ENCODE measurements at places on chromosomes 7 and 10.

DNA sequence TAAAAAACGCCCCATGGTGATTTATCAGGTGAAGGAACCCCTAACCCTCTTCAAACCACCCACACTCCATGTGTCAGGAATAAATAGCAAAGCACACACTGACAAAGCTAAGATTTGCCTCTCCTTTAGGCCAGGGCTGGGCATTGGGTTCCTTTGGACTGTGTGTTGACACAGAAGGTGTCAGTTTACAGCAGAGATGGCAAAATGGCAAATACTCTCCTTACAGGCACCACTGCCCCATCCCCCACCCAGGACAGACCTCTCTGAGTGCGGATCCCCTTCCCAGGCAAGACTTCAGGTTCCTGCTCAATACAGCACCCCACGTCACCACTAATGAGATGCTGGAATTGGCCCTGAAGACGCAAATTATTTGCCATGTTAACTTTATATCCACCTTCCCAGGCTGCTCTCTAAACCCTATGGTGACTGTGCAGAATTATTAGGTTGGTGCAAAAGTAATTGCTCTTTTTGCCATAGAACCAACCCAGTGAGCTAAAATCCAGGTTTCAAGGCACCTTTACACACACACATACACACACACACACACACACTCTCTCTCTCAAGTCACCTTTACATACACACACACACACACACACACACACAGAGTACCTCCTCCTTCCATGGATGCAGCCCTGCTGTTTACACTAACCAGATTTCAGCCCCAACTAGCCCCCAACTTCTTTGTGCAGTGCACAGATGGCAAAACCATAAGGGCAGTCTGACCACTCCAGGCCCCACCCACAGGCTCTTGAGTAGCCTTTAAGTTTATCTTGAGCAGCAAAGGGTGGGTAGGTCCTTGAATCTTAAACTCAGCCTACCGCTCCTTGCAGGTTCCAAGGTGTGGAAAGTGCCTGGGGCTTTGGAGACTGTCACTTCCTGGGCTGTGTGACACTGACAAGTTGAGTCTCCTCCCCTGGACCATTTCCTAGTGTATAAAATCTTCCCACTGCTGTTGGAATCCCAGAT is 4.0 kb upstream of the ZCCHC24 start:
- DNase-seq, result no peak

GRCh38 chr10:85458324-85458723 is 908.3 kb downstream of the GRID1 start:
- no peak for DNase-seq

GRCh38 chr10:122461729-122462532 is 578 bp downstream of the HTRA1 start:
- no peak for DNase-seq

DNA sequence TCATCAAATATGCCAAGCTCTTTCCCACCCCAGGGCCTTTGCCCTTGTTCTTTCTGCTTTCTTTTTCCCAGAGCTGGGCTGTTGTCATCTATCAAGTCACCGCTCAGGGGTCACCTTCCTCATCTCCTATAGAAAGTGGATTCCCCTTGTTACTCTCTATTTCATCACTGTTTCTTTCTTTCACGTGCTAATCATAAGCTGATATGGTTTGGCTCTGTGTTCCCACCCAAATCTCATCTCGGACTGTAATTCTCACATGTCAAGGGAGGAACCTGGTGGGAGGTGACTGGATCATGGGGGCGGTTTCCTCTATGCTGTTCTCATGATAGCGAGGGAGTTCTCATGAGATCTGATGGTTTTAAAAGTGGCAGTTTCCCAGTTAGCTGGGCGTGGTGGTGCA is 17.0 kb upstream of the TIAL1 start:
- DNase-seq, result no peak

- DNase-seq, result peak; percentile 56
Measured at GRCh38 chr7:50266635-50267386, 37.7 kb upstream of the IKZF1 start.

GRCh38 chr7:122588621-122589020 is 110.3 kb downstream of the RNF133 start:
- no peak for DNase-seq

DNA sequence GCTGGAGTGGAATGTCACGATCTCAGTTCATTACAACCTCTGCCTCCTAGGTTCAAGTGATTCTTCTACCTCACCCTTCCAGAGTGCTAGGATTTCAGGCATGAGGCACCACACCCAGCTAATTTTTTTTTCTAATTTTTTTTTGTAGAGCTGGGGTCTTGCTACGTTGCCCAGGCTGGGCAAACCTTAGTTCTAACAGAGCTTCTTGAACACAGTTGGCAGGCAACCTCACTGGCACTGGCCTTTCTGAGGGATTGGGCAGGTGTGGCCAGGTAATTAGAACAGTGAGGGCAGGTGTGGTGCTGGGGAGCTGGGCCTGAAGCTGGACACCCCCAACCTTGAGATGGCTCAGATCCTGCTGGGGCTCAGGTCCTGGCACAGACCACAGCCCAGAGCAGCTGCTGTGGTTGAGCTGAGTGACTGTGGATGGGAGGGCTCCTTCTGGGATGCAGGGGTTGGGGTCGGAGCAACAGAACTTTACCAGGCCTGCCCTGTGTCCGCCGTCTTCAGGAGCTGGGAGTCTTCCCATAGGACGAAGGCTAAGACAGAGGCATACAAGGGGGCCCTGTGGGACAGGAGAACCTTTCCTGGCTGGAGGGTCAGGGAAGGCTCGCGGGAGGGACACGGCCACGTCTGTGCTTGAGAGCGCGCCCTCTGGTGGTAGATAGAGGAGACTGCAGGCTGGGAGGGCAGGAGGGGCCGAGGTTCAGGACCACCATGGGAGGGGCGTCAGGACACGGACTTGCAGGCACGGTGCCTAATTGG is 48.2 kb downstream of the COL26A1 start:
- DNase-seq, result peak; percentile 51

DNA sequence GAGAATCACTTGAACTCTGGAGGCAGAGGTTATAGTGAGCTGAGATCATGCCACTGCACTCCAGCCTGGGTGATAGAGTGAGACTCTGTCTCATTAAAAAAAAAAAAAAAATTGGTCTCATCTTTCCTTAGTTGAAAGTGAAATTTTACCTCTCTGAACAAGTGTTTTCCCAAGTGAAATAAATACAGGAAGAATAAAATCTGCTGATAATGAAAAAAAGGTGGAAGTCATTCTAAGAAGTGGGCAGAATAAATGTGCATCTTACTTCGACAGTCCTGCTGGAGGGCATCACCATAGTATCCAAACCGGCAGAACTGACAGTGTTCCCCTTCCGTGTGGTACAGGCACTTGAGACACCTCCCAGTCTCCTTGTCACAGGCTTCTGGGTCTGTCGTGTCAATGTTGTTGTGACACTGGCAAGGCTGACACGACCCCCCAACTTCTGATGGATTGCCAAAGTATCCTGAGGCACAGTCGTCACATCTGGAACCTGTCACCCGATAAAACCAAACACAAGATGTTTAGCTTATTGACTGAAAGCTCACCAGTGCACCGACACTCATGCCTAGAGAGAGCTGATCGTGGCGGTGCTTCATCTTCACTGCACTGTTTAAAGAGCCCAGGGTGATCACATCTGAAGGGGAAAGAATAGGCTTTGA is 49.6 kb downstream of the LAMB1 start:
- DNase-seq, result no peak

GRCh38 chr10:33095867-33096815 is 138.1 kb upstream of the ITGB1 start:
- no peak for DNase-seq

GRCh38 chr7:82998436-82998835 is 164.2 kb downstream of the PCLO start:
- no peak for DNase-seq

GRCh38 chr7:147567043-147567442 is 1023.5 kb upstream of the C7orf33 start:
- DNase-seq, result no peak

DNA sequence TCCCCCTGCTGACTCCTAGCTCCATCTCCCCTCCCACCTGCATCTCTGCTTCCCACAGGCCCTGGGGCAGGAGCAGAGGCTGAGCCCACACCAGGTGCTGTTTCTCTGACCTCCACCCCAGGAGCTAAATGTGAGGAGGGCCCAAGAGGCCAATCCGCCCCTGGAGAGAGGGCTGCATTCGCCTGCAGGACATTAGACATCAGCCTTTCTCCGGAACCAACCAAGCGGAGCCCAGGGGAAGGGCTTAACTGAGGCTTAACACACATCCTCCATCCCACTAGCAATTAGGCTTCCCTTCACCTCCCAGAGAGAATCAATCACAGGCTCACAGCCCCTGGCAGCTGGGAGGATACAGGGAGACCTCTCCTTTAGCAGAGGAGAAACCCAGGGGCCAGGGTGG is 50.5 kb downstream of the SH3PXD2A start:
- DNase-seq, result no peak

- DNase-seq, result no peak
Measured at GRCh38 chr7:131550846-131551245, 5.6 kb downstream of the PODXL start.

DNA sequence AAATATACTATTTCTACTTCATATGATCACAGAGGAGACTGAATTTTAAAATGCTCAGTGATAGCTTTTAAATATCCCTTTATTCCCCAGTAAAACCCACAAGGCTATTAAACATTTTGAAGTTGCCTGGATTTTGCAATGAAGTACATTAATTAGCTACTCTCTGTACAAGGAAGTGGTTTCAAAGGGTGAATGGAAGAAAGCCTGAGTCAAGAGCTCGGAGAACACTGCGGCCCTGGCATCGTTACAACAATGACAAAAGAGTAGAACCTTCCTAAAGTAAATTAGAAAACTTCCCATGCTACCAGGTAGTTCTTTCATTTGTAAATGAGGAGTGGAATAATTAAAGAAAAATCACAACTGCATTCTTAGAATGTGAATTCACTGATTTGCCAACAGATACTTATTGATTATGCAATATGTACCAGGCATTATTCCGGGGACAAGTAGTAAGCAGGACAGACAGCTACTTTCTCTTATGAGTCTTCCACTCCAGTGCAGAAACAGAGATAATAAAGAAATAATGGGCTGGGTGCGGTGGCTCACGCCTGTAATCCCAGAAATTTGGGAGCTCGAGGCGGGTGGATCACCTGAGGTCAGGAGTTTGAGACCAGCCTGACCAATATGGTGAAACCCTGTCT is 63.0 kb downstream of the ZNF22 start:
- DNase-seq, result no peak

DNA sequence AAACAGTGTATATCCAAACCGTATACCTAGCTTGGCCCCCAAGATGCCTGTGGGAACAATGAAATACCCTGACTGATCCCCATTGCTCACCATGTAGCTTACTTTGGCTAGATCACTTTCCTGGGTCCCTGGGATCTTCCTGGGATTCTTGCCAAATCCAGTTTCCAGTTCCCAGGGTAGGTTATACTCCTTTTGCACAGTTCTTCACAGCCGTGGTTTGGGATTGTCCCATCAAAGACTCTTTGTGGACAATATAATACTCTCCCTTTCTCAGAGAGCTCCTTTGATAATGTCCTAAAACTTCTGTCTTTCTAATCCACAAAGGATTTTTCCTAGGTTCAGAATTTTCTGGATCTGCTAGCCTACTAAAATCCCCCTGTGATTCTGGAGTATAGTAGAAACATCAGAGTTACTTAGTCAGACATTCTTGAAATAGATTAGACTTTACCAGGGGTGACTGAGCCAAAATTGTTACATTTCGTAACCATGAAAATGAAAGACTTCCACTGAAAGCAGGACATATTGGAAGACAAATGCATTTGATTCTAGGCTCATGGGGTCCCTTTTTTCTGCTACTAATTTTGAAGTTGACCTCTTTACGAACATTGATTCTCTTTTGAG is 388.3 kb upstream of the ETV1 start:
- no peak for DNase-seq

GRCh38 chr10:110686949-110687348 is 42.8 kb downstream of the RBM20 start:
- DNase-seq, result no peak

- peak; percentile 65 for DNase-seq
Measured at GRCh38 chr10:120221873-120222485, 235.0 kb upstream of the PLPP4 start.

GRCh38 chr7:18231854-18232253 is 204.2 kb upstream of the PRPS1L1 start:
- DNase-seq, result no peak

- no peak for DNase-seq
Measured at GRCh38 chr10:132678436-132679216, 107.3 kb downstream of the NKX6-2 start.

- DNase-seq, result peak; percentile 65
Measured at GRCh38 chr7:106947244-106947728, 82.2 kb downstream of the PIK3CG start.

- no peak for DNase-seq
Measured at GRCh38 chr7:1883834-1884582, 213.9 kb downstream of the ELFN1 start.

DNA sequence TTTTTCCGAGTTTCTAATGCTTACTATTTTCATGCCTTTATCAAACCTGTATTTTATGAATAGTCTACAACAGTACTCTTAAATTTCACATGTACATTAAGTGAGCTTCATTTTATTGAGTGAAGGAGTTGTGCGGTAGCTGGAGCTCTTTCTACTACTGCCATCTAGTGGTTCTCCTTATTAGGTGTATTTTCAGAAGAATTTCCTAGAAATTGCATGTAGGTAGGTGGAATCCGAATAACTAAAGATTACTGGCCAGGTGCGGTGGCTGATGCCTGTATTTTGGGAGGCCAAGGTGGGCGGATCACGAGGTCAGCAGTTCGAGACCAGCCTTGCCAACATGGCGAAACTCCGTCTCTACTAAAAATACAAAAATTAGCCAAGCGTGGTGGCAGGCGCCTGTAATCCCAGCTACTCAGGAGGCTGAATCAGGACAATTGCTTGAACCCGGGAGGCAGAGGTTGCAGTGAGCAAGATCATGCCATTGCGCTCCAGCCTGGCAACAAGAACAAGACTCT is 38.3 kb downstream of the LRRC72 start:
- DNase-seq, result peak; percentile 58

GRCh38 chr10:17022896-17023295 is 106.7 kb downstream of the CUBN start:
- DNase-seq, result no peak

- peak; percentile 99 for DNase-seq
Measured at GRCh38 chr7:1725199-1725690, 55.2 kb downstream of the ELFN1 start.

- DNase-seq, result no peak
Measured at GRCh38 chr7:85535974-85536729, 349.3 kb upstream of the SEMA3D start.

DNA sequence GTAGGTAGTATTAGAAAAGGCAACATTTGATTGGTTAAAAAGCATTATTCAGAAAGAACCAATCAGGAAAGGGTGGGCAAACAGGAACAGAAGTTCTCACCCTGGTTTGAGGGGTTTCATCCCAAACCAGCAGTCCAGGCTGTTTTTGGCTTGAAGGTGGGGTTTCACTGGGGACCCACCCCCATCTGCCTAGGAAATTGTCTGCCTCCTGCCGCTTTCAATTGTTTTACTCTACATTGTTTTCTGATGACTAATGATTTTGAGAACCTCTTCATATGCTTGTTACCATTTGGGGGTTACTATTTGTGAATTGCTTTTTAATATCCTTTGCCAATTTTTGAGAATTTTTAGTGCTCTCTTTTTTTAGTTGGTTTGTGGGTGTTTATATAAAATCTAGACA is 3.3 kb upstream of the PCBD1 start:
- DNase-seq, result no peak

GRCh38 chr10:14008740-14009080 is 322.0 kb downstream of the FRMD4A start:
- no peak for DNase-seq
